NT2/D1 (cell line): ENCODE measurements at places on chromosomes 7 and 10.

DNA sequence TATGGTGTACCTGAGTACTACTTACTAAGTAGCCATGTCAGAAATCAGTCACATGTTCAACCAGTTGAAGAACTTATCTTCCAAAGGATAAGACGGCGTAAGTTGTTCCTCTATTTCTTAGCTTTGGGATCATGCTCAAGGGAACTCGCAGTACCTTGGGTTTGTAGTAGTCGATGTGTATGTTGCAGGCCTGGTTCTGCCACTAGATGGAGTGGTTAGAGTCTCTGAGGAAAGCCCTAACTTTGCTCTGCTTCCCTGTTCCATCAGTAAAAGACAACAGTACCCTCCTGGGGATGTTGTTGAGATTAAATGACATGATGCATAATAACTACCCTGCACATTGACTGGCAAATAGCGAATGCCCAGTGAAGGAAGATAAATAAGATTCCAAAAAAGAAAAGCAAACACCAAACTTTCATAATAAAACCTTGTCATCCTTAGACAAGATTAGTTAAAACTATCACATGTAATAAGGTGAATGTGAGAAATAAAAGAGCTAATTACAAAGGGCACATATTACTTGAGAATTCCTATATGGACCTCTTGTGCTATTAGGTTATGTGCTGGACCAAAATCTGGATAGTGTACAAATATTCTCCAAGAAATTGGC lies 165.9 kb downstream of the ABCA13 start:
- peak; percentile 55 for DNase-seq

DNA sequence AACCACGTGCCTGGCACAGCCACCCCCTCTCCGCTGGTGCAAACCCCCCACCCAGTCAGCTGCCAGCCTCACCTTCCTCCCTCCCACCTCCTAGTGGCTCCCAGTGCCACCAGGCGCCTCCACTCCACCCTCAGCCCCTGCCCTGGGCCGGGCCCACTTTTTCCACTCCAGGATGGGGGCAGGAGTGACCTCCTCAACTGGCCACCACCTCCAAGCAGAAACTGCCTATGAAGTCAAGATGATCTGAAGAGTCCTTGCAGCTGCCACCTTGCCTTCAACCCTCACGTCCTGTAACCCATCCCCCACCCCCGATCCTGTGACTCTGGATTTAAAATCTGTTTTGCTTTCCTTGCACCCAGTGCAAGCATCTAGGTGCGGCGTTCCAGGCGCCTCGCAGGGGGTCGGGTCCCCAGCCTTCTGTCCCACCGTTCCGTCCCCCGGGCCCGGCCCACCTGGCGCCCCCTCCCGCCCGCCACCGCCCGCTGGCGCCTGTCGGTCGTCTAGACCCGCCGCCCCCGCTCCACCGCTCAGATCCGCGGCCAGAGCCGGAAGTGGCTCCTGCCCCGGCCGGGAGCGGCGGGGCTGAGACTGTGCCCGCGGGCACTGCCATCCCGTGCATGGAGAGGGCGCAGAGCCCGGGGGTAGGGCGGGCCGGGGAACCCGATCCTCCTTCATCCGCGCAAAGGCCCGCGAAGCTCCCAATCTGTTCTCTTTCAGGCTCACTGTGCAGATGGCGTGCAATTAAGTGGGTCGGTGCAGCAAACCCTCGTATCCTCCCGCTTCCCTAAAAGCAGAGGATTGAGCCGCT lies 51.2 kb upstream of the GTF2I start:
- no peak for DNase-seq

- DNase-seq = no peak
These were observed 379.7 kb downstream of the RPS24 start for GRCh38 chr10:78413076-78414055.

DNA sequence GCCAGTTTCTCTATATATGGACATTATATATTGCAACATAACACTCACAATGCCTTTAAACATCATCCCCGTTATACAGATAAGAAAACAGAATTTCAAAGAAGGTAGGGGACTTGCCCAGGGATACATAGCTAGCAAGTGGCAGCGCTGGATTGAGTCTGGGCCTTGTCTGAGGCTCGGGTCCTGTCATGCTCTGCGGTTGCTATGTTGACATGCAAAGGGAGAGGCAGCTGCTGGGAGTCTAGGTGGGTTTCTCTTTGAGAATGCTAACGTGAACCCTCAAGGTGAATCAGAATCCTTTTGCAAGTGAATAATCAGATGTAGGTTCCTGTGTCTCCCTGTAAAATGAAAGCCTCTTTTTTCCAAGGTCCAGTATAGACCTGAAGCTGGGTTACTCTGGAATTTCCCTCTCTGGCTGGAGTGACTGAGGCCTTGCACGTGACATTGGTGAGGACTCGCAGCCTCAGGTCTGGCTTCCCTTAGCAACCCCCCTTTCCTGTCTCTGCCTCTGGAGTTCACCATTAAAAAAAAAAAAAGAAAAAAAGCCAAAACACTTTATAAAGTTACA lies 38.9 kb downstream of the TCF7L2 start:
- peak; percentile 13 for DNase-seq
